NCI-H1417 (cell line): ENCODE measurements at places on chromosomes 16 and 17.

- DNase-seq: no peak
Measured at GRCh38 chr16:51637770-51638094, 486.7 kb upstream of the SALL1 start.

GRCh38 chr17:1090465-1091189, 89.2 kb downstream of the ABR start:
- no peak for DNase-seq

GRCh38 chr16:27945233-27945973, 118.1 kb downstream of the GSG1L start:
- no peak for DNase-seq

- no peak for DNase-seq
Measured at GRCh38 chr16:55809851-55810250, 23.0 kb downstream of the CES1 start.

DNA sequence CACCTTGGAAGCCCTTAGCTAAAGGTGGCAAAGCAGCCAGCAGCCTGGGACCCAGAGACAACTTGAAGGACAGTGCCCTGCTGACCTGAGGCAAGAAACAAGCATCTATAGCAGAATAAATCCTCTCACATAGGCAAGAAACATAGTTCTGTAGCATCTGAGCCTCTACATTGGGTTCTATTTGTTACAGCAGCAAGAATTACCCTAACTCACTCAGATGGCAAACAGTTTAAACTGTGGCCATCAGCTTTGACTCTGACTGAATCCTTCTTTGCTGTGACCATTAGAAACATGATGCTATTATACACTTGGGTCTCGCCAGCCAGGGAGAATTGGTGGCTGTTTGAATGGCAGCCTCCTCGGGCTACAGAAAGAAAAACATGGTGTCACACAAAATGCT, 53.1 kb upstream of the CCL1 start:
- no peak for DNase-seq

- DNase-seq: no peak
Measured at GRCh38 chr17:60577147-60577915, 22.7 kb upstream of the PPM1D start.

GRCh38 chr16:87541147-87541871, 48.5 kb upstream of the ZCCHC14 start:
- no peak for DNase-seq

DNA sequence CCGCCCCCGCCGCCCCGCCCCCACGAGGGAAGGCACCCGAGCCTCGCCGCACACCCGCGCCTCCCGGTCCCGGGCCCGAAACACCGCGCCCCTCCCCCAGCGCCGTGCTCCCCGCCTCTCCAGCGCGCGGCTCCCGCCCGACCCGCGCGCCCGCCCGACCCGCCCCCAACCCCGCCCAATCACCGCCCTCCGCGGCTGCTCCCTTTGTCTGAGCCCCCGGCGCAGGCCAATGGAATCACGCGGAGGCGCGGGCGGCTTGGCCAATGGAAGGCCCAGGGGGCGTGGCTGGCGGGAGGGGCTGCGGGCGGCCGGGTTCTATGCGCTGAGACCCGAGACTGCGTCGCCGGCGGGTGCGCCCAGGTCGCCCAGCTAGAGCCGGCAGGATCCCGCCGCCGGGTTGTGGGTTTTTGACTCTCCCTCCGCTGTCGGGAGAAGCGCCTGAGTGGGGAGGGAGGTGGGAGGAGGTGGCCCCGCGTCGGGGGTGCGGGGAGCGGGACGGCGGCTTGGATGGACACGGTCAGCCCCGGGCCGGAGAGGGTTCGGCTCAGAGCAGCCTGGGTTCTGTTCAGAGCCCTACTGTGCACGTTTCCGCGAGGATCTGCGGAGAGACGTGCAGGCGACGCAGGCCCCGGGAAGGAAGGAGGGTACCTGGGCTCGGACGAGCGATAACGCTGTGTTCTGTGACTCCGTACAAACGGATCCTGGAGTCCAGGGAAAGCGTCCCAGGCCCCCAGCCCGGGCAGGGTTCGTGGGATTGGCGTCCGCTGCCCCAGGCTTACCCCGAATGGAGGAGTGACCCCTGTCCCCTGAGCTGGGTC, 49.0 kb upstream of the BAHCC1 start:
- peak; percentile 98 for DNase-seq

GRCh38 chr16:30875871-30876801, 17.7 kb downstream of the BCL7C start:
- no peak for DNase-seq

DNA sequence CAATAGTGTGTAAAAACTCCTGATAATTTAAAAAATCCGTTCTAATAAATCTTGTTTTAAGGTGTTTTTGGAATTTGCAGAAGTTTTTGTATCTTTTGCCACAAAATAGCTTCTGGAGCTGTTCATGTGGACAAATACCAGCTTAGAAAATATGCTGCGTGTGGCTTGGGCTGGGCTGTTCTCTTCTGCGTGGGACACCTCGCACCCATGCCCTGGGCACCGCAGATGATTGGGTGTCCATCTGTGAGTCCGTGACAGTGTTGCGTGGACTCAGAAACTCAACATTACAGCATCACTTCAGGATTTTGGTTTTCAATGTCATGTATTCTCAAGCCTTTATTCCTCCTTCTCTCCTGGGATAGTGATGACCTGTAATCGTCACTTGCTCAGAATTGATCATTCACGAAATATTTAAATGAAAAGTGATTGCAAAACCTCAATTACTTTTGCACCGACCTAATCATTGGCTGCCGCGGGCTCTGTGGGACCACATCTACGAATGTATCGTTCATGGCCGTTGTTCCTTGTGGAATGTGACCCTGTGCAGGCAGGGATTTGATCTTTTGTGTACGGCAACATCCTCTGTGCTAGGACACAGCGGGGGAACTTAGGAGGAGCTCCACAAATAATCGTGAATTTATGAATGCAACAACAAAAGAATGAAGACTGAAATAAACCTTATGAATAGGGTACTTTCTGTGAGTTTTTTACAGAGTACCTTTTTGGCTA, 210.3 kb upstream of the FOXF1 start:
- no peak for DNase-seq

DNA sequence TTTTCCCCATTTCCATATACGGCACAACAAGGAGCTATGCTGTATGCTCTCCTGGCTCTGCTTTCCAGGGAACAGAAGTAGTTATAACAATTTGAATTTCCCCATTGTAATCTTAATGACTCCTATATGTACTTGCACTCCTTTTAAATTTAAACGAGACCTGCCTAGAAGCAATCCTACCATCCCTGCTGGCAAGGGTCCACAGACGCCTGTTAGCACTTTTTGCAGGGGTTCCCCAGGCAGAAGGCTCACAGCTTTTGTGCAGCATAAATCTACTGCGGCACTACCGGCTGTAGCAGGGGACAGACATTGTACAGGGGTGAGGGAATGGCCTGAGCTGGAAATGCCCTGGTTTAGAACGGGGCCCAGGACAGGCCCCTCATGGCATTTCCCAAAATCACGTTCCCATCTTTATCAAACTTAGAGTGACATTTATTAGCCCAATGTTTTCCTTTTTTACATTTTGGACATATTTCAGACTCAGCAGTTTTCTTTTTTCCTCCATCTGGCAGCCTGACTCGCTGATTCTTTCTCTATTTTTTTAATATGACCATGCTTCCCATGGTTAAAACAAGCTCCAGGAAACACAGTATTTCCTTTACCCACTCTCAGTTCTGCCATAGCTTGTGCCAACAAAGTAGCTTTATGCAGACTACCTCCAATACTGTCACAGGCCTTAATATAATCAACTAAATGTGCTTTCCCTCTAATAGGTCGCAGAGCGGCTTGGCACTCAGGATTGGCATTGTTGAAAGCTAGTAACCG, 35.4 kb upstream of the USP22 start:
- DNase-seq: no peak

DNA sequence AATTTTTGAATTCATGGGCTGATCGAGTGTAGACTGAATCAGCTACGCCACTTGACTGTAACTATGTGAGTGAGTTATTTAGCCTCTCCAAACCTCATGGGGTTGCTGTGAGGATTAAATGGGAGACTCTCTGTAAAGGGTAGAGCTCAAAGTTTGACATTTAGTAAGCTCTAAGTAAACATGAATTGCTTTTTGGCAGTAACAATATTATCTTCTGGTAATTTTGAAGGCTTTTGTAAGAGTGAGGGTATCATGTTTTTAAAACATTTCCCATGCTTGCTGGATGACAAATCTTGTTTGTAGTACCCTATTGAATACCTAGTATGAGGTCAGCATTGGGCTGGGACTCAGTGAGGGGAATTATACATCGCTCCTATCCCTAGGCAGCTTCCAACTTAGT, 35.3 kb downstream of the MRTFB start:
- DNase-seq: no peak

DNA sequence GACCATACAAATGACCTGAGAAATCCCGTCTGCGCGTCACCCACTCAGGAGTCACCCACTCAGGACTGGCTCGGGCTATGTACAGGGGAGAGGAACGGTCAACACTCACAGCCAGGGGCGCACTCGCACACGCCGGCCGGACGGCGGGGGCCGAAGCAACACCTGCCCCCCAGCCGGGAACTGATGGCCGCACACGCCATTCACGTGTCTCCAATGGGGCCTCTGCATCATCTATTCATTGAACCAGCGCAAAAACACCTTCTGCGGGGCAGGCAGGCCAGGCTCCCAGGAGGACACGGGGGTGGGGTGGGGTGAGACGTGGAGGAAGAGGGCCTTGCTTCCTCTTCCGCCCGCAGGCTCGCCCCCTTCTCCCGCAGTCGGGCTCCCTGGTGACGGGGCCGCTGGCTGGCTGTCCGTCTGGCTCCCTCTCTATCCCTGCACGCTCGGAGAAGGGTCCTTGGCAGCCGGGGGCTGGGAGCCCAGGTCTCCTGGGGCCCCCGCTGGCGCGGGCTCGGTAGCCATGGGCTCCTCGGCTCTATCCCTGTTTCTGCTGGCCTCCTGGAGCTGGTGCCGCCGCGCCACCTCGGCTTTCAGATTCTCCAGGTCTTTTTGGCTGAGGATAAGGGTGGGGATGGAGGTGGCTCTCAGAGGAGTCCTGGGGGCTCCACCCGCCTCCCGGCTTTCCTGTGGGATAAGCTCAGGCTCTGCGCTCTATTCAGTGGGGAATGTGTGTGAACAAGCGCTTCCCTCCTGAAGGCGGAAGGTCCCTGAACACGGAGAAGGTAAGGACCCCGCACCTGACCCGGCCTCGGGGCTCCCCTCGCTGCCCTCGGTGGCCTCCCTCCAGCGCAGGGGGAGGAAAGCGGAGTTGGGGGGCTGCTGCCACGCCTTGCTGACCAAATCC, 21.1 kb downstream of the CLUH start:
- DNase-seq: no peak

GRCh38 chr17:5587438-5588032, 3.2 kb upstream of the NLRP1 start:
- peak; percentile 78 for DNase-seq

- no peak for DNase-seq
Measured at GRCh38 chr17:7572338-7572587, 7.2 kb upstream of the CD68 start.

- peak; percentile 76 for DNase-seq
Measured at GRCh38 chr17:73641826-73642600, 2.2 kb downstream of the SDK2 start.

DNA sequence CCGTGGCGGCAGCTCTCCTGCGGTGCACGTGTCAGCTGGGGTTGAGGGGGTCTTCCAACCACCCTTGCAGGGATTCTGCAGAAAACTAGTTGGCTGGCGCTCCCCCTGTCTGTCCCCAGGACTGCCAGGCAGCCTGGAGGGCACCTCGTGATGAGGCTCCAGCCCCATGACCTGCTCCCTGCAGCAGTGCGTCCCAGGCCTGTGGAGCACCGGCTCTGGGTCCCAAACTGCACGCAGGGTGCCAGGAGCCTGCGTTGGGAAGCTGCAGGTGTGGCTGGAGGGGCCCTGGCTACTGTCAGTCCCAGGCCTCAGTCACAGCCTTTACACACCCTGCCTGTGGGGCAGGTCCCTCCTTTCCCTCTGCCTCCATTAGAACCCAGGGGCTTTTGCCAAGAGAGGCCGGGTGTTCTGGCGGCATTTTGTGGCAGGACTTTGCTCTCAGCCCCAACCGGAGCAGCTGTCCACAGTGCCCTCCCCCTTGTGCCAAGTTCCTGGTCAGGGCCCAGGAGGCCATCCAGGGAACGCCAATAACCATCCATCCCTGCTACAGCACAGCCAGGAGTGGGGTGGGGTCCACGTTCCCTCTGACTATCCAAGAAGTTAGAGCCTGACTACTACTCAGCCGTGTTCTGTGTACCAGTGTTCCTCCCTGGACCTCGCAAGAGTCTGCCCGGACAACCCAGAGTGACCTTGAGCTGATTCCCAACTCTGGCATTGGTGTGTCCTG, 9.2 kb downstream of the CHMP6 start:
- no peak for DNase-seq

DNA sequence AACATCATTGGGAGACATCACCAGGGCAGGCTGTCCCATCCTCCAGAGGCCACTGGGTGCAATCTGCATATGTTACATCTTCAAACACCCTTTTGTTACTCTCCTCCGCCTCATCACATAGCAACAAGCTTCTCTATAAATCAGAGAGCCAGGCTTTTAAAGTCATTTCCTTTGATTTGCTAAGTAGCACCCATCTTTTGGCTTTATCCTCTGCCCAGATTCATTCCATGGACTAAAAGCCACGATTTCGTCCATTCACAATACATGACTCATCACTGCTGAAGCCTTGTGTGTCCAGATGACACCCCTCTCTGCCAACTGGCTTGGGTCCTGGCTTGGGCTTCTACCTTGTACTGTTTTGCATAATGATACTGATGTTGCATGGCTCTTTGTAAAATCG, 2.0 kb upstream of the KRT38 start:
- no peak for DNase-seq

DNA sequence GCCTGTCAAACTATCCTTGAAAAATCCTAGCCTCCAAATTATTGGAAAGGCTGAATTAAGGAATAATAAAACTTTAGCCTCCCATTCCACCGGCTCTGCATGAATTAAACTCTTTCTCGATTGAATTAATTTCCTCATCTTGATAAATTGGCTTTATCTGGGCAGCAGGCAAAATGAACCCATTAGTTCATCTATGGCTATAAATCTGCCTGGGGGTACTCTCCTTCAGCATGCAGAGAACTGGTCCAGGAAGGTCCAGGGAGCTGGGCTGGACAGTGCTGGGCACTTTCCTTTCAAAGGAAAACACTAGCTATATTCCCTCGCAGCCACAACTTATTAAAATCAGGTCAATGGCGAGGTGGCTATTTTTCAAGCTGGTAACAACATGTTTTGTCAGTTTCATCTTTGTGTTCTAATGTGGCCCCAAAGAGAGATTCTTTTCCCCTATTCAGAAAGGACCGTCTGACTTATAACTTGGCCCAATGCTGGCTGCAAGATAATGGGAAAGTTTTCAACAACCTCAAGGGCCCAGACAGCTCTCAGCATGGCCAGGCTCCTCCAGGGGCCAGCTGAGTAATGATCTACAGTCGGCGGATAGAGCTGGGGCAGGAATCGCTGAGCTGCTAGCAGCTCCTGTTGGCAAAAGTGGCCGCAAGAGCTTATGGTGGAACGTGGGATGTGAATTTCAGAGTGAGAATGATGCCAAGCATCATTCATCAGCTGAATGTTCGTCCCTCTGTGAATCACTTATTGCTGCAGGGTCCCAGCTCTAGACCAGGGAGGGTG, 326.9 kb downstream of the SLC39A11 start:
- no peak for DNase-seq

DNA sequence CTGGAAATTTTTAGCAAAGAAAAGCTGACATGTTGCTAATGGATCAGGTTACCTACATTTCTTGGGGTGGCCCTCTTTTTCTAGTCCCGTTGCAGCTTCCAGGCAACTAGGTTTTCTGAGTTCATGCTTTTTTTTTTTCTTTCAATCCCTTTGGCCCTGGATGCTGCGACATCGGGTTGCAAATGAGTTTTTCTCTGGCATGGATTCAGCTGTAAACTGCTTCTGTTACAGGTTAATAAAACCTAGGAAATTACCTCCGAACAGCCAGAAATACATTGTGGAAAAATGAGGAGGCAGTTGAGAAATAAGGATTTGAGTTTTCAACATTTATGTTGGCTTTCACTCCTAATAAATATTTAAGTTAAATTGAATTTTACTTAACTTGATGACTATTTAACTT, 149.8 kb upstream of the MAF start:
- DNase-seq: no peak
